NCI-H1930 (cell line): ENCODE measurements at places on chromosomes 4 and X.

- no peak for DNase-seq
Measured at GRCh38 chr4:119317990-119318389, 3.9 kb downstream of the FABP2 start.

GRCh38 chr4:78720994-78721677 lies 55.0 kb upstream of the BMP2K start:
- DNase-seq, result no peak

- DNase-seq, result no peak
Measured at GRCh38 chrX:66553973-66554372, 84.9 kb downstream of the EDA2R start.

DNA sequence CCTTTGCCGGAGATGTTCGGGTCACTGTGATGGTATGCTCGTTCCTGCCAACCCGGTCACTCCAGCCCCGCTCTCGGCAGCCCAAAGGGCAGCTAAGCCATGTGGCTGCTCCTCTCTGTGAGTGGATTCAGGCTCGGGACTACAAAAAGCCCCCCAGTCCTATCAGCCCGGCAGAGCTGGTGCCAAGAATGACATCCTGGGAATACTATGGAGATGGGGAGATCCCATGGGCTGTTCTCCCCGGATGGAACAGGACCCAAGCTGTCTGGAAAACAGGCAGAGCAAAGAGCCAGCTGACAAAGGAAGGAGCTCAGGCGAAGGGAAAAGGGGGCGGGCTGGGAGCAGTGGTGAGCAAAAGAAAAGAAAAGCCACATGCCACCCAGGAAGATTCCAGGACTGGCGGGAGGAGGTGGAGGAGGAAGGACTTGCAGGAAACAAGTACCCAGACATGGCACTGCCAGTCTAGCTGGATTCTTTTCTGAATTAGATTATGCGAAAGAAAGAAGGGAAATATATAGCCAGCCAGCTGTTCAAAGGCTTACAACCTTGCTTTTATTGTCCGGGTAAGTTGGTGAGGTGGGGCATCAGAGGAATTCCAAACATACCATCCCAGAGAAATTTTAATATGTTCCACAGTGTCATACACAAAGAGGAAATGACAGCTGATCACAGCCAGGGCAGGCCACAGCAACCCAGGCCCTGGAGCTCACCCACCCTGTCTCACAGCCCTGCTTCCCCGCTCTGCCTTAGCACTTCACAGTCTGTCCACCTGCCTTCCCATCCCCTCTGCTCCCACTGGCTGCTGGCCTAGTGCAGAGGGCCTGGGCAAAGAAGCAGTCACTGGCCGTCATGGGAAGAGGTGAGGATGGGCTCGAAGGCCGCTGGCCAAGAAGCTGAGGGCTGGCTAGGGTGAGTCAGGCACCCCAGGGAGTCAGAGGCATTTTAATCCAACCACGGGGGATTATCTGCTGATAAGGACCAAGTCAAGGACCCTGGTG lies 3.4 kb downstream of the NDP start:
- no peak for DNase-seq

DNA sequence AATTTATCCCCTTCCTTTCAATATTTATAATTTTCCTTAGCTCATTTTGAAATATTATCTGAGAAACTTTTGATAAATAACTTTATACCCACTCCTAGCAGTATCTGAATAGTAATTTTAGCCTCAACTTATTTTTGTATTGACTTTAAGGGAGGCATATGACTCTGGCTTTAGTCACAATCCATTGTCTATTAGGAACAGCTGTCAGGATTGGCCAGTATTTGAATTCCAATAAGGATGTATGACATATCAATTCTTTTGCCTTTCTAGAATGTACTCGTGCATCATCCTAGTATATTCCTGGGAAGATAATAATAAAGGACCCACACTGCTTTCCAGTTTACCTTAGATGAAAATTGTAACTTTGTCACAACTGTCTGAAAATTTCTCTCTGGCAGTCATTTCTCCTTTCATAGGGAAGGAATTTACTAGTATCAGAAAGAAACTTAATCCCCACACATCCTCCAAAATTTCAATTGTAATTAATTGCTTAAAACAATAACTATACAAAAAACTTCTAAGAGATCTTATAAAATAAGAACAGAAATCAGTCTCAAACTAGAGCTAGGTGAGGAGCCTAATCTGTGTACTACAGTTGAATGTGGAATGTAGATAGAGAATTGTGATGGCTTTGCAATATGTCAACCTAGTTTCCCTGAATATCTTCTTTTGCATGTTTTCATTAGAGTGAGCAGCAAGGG lies 121.0 kb upstream of the EPHA5 start:
- DNase-seq, result no peak

DNA sequence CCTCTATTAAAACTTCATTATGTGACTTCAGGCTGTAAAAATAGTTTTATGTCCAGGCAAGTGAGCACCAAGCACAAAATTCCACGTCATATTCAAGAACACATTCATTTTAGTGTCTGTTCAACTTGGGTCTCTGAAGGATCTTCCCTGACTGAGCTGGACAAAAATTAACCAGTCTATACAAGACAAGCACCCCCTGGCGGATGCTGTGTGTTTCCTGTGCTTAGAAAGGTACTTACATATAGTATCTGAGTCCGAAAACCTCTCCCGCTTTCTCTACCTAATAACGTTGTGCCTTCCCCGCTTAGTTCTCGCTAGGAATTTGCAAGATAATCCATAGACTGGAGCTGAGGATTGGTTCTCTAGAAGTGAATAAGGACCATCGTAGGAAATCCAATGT lies 2214.5 kb upstream of the TENM3 start:
- no peak for DNase-seq

GRCh38 chr4:25351777-25352416 lies 25.2 kb upstream of the ANAPC4 start:
- no peak for DNase-seq

- DNase-seq, result no peak
Measured at GRCh38 chr4:68373513-68373912, 23.6 kb upstream of the YTHDC1 start.

GRCh38 chr4:3420956-3421355 lies 20.8 kb upstream of the HGFAC start:
- no peak for DNase-seq

DNA sequence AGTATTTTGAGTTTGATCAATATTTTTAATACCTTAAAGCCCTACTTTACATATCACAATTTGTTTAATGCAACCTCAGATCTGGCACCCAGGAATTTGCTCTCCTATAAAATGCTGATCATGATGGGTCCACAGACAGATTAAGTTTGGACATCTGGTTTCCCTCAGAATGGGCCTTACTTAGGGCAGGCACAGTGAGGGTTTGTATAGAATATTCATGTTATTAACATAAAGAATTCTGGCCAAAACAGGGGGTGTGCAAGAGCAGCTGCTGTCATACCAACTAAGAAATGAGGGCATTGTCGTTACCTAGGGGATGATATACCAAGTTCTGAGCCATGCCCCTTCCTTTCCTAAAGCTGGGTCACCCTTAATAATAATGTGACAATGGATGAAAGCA lies 37.5 kb upstream of the CENPU start:
- no peak for DNase-seq

DNA sequence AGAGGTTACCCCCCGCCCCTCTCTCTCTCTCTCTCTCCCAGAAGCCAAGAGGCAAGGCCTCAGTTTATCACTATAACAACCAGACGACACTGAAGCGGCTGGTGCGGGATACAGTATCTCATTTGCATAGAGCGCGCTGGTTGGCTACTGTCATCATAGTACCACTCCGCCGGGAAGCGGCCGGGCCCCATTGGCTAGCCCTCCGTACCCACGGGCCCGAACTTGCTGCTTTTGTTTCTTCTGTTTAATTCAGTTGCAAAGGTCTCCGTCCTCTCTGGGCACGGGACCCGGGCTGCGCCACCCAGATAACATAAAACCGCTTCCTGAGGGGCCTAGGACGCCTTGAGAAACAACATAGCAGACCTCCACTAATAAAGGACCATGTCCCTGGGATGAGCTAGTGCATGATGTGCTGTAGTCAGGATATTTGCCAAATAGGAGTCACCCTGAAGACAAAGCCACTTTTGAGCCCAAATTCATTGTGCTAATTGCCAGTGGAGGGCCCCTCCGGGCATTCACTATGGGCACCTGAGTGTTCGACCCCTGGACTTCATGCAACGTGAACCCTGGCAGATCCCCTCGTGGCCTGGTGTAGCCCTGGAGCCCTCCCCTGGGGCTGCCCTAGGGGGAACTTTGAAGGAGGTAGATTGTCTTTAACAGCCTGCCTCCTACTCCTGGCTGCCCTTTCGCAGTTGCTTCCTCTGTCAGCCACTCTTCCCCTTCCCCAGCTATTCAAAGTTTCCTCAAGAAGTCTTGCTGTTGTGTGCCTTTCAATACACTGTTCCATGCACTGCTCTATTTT lies at the start of gene PCYT1B:
Gene PCYT1B (minus strand): TSS at position 91 of the 802 bp plus-strand sequence. CDS start 242 bp downstream, outside the sequence.
- DNase-seq, result peak; percentile 69

- DNase-seq, result no peak
Measured at GRCh38 chr4:113101669-113102068, 52.2 kb downstream of the ANK2 start.

- DNase-seq, result no peak
Measured at GRCh38 chr4:159435561-159436023, 332.7 kb downstream of the RAPGEF2 start.
